ENCODE measurements at places on chromosomes 7 and 10.
A peak's percentile ranks its signal among the peaks of the same experiment; 100 is the strongest.

- DNase-seq: no peak
These were observed 108.7 kb upstream of the ADAM12 start for GRCh38 chr10:126496771-126497545.

- DNase-seq: no peak
These were observed 20.7 kb upstream of the ZMIZ1 start for GRCh38 chr10:79047875-79048638.

DNA sequence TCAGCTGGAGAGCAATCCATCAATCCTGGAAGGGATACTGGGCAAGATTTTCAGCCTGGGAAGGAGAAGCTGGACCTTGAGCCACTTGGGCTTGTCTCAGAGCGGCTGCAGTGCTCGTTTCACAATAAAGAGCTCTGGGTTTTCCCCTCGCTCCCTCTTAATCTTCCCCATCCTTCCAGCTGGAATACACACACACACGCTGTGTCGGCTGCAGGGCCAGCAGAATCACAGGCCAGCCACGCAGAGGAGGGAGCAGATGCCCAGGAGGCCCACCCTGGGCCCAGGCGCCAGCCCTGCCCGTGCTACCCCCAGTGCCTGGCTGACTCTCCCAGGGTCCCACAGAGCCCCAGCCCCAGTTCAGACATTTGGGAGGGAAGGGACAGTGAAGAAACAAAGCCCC is 255.1 kb downstream of the TNS3 start:
- no peak for DNase-seq

GRCh38 chr10:112131996-112132395 is 51.6 kb downstream of the GPAM start:
- DNase-seq: no peak

GRCh38 chr10:60705376-60705775 is 72.9 kb upstream of the CDK1 start:
- DNase-seq: no peak

GRCh38 chr7:65983965-65984658 is 2.1 kb upstream of the GUSB start:
- no peak for DNase-seq

- DNase-seq: no peak
These were observed 114.0 kb upstream of the PLXDC2 start for GRCh38 chr10:19702215-19702614.

GRCh38 chr10:69411476-69411875 is 5.2 kb downstream of the TACR2 start:
- DNase-seq: no peak

GRCh38 chr7:128068785-128069184 is 37.5 kb upstream of the LRRC4 start:
- DNase-seq: no peak

DNA sequence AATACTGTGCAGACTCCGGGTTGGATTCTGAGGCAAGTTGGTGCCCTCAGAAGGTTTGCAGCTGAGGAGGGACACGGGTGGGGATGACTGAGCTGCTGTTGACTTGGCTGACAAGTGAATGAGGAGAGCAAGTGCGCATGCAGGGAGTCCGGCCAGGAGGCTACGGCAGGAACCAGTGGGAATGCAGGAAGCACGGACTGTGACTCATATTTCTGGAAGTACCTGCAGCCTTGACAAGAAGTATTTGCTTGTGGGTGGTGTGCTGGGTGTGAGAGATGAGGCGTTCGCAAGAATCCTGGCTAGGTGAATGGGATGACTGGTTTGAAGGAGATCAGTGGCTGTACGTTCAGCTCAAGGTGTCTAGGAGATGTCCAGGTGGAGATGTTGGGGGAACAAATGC is 30.8 kb upstream of the FXYD4 start:
- peak; percentile 51 for DNase-seq

DNA sequence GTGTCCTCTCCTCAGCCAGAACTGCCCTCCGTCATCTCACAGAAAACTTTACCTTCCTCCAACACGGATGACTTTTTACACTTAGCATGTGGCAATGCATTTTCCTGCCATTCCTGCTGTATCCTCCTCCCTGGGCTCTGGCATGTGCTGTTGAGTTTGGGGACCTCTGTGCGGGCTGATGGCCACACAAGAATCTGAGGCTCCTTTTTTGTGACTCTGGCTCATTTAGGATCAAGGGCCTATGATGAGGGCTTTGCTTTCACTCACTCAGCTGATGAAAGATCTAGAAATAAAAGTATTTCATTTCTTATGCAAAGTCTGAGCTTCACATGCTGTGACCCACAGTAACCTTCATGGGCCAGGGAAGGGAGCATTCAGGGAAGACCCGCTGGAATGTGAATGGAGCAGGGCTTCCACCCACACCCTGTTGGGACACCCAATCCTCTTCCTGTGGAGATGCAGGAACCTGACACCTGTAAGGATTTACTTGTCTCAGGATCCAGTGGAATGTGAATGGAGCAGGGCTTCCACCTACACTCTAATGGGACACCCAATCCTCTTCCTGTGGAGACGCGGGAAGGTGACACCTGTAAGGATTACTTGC is 500.3 kb upstream of the MKI67 start:
- no peak for DNase-seq

GRCh38 chr10:99784016-99784726 is 1.7 kb downstream of the ABCC2 start:
- no peak for DNase-seq

GRCh38 chr10:59779756-59780533 is 26.7 kb upstream of the MRLN start:
- DNase-seq: no peak

DNA sequence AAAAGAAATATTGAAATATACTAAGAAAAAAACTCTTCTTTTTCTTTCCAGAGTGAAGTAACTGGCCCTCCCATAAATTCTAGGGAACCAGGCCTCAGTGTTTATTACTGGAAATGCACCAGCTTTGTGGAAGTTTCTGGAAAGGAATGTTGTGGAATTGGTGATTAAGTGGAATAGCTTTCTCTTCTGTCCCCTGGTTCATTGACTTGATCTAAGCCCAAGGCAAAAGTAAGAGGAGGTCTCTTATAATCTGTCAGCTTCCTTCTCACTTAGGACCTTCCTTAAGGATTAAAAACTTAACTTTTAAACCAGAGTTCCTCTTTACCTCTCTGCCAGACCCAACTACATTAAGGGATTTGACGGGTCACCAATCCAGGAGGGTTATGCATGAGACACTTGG is 266.2 kb downstream of the SLC25A13 start:
- DNase-seq: no peak

GRCh38 chr7:46047581-46047980 is 126.5 kb upstream of the IGFBP3 start:
- DNase-seq: no peak

GRCh38 chr10:61751599-61751998 is 88.9 kb downstream of the CABCOCO1 start:
- DNase-seq: no peak

GRCh38 chr10:109978481-109978880 is 29.3 kb upstream of the ADD3 start:
- no peak for DNase-seq
